ENCODE measurements at places on chromosomes 5 and 9.

- DNase-seq = no peak
Measured at GRCh38 chr5:156137071-156137869, 189.7 kb upstream of the SGCD start.

- no peak for DNase-seq
Measured at GRCh38 chr9:96574931-96575351, 44.7 kb downstream of the CDC14B start.

DNA sequence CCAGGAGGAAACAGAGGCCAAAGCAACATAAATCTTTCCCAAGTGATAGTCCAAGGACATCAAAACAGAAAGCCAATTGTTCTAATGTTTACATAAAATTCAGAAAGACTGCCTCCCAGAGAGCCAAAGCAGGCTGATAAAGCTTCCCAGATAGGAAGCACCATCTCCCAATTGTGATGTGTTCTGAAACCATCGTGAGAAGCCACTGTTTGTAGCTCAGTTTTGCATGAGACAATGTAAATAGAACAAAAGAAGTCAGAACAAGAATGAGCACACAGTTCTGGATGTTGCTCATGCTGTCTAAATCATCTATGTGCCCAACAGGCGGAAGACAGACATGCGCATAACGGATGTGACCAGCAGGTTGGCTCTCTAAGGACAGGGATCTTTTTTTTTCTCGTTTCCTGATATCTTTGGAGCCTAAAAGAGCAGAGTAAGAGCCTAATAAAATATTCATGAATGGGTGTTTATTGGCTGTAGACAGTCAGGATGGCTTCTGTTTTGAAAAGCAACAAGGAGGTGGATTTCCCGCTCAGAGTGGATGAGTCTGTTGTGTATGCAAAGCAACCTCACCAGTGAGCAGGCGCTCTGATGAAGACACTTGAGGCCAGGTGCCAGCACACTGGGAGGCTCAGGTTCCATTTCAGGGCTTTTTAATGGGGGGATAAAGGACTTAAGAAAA, 113.6 kb downstream of the GNA14 start:
- peak; percentile 1 for DNase-seq

DNA sequence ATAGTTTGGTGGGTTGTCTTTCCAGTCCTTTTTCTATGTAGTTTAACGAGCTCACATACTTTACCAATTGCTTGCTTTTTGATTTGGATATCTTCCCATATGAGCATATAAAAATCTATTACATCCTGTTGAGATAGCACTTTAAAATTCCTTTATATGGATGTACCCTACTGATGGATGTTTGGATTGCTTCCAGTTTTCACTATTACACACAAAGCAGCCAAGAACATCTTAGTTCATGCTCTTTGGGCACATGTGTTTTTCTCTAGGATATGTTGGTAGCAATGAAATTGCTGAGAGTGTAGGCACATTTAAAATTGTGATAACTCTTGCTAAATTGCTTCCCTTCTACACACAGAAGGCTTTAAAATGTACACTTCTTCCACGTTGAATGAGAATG, 56.1 kb upstream of the NTRK2 start:
- DNase-seq = no peak

GRCh38 chr9:2026220-2026997, 11.3 kb downstream of the SMARCA2 start:
- DNase-seq = no peak
